ENCODE measurements at places on chromosomes 7 and 10.

DNA sequence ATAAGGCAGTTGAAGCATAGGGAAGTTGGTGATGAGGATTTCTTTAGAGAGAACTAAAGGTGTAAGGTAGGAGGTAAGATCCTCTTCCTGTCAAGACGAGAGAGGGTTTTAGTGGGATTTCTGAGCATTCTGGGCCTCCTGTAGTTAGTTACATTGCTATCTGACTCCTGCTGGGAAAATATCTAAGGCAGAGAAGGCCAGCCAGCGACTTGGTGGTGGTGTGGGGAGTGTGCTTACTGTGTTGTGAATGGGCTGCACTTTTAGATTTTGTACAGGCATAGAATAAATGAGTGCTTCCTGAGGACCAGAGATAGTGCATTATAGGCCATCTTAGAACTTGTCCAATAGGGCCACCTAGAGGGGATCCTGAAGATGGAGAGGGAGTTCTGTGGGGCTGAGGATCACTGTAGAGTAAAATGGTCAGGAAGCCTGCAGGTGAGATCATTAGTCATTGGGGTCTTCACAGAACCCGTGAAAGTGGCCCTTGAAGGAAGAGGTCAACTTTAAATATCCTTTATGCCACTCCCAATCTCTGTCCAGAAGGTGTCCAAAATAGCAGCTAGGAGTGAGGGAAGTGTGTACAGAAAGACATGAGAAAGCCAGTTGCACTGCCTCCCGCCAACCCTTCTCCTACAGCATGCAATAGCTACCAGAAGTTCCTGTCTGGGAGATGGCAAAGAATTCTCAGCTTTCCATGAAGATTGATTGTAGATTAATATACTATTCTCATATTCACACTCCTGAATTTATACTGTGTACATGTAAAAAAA is 266.6 kb downstream of the POLR1F start:
- DNase-seq = no peak

- DNase-seq = no peak
Observed at GRCh38 chr10:63300801-63301200, 165.0 kb downstream of the JMJD1C start.

DNA sequence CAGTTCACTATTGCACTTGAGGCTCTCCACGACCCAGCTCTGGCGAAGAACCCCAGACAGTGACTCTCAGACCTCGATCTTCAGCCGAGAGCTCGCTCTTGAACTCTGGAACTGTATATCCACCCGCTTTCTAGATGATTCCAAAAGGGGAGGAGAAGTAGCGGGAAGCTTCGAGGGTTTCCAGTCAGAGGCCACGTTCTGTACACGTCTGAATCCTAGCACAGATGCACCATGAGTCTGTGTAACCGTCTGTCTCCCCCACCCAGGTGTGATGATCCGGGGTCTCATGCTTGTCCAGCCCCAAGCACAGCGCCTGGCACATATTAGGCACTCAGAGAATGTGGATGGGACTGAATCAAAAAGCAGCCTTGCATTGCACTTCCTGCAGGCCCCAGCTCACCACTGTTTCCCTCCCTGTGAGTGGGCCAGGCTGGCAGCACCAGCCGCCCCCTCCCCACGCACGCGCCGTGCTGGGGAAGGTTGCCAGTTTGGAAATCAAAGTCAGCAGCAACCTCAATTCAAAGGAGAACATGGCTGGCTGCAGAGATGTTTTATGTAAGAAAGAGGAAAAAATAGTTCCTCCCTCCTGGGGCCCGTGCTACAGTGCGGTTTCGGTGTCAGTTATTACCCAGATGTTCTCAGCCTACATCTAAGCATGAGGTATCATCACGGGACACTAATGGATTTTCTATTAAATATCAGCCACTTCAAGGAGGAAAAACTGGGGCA is 5.7 kb downstream of the GRID2IP start:
- no peak for DNase-seq

GRCh38 chr7:96414931-96415292 is 93.0 kb upstream of the SLC25A13 start:
- no peak for DNase-seq

DNA sequence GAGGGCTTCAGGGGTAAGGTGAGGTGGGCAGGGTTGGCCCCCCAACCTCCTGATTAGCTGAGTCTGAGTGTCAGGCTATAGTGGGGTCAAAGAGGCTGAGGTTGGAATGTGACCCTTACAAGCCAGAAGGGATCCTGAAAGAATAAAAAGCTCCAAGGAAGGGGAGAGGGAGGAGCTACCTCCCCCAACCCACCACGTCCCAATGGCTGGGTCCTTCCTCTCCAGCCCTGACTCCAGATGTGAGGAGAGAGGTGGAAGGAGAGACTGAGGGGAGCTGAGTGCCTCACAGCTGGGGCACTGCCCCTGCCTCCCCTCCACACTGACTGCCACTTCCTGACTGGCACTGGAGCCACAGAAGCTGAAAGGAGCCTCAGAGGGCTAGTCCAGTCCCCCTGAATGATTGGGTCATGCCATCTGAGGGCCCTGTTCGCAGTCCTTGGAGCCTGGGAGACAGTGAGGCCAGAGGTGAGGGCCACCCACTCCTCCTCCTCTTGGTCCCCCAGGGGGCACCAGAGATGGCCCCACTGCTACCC is 20.6 kb downstream of the IMPDH1 start:
- no peak for DNase-seq

- no peak for DNase-seq
Observed at GRCh38 chr7:41708581-41709358, 5.9 kb upstream of the INHBA start.

DNA sequence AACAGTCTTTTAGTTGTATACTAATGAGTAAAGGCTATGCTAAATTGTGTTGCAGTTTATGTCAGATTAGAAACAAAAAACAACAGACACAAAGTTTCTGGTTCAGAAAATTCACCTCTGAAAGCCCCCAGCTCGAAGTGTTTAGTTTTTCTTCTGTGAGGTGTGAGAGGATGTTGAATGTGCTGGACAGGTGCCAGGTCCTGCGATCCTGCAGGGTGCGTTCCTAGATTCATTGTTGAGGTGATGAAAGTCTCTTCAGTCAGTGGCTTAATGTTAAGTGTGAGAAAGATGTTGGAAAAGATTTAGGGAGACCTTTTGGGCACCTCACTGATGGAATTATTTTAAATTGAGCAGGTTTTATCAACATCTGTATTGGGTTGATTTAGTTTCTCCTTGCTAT is 287.3 kb downstream of the SDK1 start:
- DNase-seq = no peak

- DNase-seq = no peak
Observed at GRCh38 chr7:22791204-22792158, 31.2 kb downstream of the TOMM7 start.

GRCh38 chr10:28130267-28130666 is 131.4 kb upstream of the ODAD2 start:
- no peak for DNase-seq

GRCh38 chr10:49183596-49184542 is 4.3 kb downstream of the TMEM273 start:
- no peak for DNase-seq

DNA sequence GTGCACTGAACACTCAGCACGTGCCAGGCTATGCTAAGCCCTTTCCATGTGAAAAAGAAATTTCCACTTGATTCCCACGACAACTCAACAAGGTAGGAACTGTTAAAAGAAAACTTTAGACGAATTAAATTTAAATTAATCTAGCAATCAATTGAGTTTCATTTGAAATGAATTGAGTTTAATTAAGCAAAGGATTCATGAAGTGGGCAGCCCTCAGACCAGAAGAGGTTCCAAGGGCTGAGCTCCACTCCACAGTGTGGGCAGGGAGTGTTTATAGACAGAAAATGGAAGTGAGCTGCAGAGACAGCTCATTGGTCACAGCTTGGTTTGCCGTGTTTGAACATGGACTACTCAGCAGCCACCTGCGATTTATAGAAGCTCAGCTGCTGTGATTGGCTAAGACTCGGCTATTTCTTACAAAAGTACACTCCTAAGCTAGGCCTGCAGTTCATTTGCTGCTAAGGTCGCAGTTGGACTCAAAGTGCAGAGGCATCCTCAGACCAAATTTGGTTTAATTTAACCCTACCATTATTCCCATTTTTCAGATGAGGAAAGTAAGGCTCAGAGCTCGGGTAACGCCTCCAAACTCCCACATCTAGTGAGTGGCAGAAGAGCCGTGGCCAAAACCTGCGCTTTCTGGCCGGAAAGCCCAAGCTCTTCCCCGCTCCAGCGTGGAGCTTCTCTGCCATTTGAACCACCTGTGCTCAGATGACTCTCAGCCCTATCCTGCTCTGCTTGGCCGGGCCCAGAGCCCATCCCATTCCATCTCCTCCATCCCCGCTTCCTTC is 24.9 kb downstream of the CALML3 start:
- DNase-seq = no peak

GRCh38 chr7:22631730-22632129 is 95.3 kb upstream of the IL6 start:
- no peak for DNase-seq

- no peak for DNase-seq
Observed at GRCh38 chr10:109899356-109900331, 23.7 kb downstream of the XPNPEP1 start.

DNA sequence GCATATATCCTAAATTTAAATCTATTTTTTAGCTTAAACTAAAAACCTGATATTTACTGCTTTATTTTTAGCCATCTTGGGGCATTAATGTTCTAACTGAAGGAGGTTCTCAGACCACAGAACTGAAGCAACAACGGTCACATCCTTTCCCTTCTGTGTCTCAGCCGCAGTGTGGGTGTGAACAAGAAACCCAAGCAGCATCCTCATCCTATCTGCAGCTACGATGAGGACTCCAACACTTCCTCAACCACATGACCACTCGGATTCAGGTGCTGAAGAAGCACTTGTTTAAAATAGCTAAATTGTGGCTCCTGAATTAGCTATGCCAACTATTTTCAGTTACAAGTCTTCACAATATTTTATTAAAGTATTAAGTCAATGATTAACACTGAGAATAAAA is 5.3 kb downstream of the ESYT2 start:
- no peak for DNase-seq

- DNase-seq = peak; percentile 9
Observed at GRCh38 chr10:129744134-129745111, 219.7 kb downstream of the EBF3 start.

GRCh38 chr10:97046456-97047082 is 139.2 kb downstream of the SLIT1 start:
- no peak for DNase-seq

GRCh38 chr10:17227367-17228090 is 512 bp upstream of the VIM start:
- DNase-seq = no peak

GRCh38 chr7:17521437-17521836 is 223.0 kb downstream of the AHR start:
- DNase-seq = no peak

DNA sequence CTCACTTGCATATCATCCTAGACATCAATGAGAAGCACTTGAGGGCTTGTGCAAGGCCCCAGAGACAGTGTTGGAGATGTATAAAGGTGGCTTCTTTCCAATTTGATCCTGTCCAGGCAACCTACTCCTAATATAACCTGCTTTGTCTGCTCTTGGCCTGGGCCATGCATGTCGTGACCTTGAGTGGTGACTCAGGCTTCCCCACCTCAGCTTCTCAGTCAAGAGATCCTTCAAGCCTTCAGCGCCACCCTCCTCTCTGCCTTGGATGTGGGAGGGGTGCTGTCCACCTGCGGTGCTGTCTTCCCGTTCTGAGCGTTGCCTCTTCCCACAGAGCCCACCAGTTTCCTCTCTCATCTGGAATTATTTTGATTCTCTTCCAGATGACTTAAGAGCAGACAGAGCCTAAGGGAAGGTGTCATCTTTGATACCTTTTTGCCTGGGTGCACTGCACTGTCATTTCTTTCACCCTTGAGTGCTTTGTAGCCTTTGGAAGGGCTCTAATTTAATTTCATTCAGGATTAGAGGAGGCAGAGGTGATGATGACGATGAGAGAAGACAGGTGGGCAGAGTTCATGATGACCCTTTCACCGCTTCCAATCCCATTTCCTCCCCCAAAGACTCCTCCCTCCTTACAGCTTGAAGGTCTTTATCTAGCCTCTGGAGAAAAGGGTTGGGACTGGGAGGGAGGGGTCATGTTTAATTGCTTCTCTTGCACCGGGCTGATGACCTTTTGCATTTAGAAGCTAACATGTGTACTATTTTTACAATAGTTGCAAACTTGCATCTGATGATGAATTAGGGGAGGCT is 6.9 kb downstream of the LSMEM1 start:
- no peak for DNase-seq

GRCh38 chr7:77825131-77825530 is 26.6 kb downstream of the PHTF2 start:
- no peak for DNase-seq

Measured in femur (tissue), 1 donor.